ENCODE measurements at places on chromosomes 1 and 21.

GRCh38 chr1:14648391-14648790, 49.9 kb downstream of the KAZN start:
- DNase-seq: no peak

DNA sequence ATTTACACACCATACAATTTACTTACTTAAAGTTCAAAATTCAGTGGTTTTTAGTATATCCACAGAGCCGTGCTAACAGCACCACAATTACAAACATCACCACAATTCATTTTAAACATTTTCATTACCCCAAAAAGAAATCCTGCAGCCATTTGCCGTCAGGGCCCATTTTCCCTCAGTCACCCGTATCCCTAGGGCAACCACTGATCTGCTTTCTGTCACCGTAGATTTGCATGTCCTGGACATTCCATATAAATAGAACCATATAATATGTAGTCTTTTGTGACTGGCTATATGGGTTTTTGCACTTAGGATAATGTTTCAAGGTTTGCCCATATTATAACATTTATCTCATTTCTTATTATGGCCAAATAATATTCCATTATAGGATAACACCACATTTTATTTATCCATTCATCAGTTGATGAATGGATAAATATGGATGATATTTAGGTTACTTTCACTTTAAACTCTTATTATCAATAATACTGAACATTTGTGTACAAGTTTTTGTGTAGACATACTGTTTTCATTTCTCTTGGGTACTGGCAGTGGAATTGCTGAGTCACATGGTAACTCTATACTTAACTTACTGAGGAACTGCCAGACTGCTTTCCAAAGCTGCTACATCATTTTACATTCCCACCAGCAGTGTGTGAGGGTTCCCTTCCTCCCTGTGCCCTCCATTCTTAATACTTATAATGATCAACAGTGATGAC, 68.9 kb downstream of the ST3GAL3 start:
- no peak for DNase-seq

DNA sequence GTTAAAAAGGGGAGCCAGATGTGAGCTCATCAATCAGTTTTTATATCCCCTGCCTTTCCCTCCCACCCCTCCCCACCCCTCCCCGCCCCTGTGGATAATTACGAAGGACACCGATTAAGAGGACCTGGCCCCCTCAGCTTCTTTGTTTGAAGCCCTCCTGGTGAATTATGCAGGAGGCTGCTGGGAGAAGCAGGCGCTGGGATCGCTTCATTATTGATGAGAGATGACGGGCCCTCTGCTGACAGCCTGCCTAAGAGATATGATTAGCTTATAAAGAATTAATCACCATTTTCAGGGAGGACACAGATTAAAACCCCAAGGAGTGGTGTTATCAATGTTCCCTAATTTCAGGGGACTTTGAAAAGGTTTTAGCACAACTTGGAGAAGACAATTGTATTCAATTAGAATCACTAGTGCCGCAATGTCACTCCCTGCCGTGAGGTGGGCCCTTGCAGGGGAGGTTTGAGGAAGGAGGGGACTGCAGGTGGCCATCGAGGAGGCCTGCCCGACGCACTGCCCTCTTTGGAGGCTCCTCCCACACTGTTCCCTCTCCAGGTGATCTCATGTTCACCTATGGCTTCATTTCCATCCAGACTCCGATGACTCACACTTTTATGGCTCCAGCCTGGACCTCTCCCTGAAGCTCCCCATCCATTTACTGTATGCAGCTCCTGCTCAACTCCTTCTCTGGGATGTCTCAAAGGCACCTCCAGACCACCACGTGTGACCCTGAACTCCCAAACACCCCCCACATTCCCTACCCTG, 67.0 kb upstream of the KLHDC7A start:
- DNase-seq: no peak

- DNase-seq: no peak
Measured at GRCh38 chr1:10528066-10529014, 53.6 kb downstream of the PEX14 start.

GRCh38 chr1:2248127-2248826, 20.2 kb downstream of the SKI start:
- DNase-seq: no peak
